NCI-H774 (cell line): ENCODE measurements at places on chromosomes 6 and 20.

DNA sequence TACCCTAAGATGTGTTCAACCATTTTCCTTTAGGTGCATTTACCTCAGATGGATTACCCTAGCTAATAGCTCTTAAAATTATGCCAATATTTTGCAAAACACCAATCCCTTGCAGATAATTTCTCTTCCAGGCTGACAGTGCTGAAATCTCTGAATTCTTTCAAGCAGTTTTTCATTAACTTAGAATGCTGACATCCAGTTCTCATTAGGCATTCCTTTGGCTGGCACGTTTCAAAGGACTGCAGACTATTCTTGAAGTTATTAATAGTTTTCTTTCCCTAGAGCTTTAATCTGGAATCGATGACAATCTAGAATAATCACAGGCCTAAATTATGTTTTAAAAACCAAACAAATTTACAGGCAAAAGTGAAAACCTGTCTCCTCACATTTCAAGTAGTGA is 68.3 kb downstream of the SMLR1 start:
- DNase-seq, result no peak

- no peak for DNase-seq
Measured at GRCh38 chr6:30327232-30327746, 562 bp downstream of the TRIM39 start.

DNA sequence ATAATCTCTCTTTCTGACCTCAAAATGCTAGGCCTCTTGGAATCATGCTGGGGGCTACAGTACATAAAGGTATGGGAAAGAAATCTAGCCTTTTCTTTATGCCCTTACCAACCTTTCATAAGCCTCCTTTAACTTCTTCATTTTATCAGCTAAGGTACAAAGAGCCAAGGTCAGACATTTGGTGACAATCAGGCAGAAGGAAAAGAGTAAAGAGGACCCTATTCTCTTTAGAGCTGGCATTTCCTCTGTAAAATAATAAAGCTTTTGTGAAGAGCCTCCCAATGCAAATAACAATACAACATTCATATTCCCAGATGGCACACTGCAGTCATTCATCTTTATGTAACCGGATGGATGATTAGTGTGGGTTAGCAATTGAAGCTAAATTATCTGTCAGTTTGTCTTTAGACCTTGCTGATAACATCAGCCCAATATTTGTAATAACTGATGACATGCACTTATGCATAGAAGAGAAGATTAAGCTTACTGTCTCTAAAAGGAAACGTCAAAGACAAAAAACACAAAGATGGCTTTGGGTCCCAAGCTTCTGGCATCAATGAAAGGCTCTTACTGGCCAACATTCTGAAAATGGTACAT is 163.1 kb downstream of the IBTK start:
- no peak for DNase-seq

- DNase-seq, result no peak
Measured at GRCh38 chr20:10672624-10673127, 1.1 kb downstream of the JAG1 start.

DNA sequence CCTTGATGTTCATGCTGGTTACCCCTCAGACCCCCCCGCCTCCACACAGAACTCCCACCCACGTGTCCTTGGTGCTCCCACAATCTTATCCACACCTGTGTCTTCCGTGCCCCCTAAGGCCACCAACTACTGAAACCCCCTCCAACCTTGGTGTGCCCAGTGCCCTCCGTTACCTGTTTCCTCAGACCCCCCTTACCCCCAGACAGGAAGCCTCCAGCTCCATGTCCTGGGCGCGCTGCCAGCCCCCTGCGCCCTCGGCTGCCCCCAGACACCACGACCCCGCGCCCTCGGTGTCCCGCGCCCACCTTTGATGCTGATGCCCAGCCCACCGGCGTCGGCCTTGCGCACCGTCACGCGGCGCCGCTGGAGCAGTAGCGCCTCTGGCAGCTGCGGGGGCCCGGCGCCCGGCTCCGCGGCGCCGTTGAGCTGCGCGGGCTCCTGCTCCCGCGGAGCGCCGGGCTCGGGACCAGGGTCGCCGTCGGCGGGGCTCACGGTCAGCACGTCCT is 504 bp downstream of the SNTA1 start:
- DNase-seq, result no peak

DNA sequence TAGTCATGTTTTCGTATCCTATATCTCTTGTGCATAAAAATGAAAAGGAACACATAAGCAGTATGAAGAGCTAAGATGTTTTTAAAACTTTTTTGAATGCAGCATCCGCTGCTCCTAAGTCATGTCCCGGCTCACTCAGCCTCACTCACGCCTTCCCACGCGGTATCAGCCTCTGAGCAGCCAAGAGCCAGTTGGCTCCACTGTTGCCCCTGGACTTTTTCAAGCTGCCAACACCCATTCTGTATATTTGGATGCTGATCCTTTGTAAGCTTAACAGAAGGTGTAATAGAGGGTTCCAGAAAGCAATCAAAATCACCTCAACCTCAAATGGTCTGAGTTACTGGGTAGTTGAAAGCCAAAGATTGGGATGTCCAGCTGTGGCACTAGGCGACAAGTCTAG is 139.3 kb downstream of the TTLL2 start:
- DNase-seq, result no peak

- peak; percentile 80 for DNase-seq
Measured at GRCh38 chr20:63626424-63627128, at the start of gene GMEB2. TSS of gene GMEB2 (minus strand) at chr20:63627101. CDS start at chr20:63619397, 7,704 bp downstream.

GRCh38 chr6:1609041-1609647 is 571 bp upstream of the FOXC1 start:
- peak; percentile 67 for DNase-seq

DNA sequence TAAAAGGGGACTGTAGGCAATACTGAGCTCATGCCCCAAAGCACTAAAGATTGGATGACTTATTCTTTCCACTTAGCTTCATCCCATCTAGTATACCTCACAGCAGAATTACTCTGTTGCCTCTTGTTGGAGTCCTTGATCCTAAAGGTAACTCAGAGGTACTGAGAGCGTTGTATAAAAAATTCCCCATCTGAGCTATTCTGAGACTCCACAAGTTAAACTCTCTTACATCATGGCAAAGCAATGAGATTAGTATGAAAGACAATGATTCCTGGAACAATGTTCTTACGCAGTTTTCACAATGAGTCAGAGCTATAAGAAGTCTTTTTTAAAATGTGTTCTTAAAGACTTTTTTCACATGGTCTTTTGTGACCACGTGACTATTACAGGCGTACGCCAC is 370.1 kb downstream of the ADGRB3 start:
- DNase-seq, result no peak

DNA sequence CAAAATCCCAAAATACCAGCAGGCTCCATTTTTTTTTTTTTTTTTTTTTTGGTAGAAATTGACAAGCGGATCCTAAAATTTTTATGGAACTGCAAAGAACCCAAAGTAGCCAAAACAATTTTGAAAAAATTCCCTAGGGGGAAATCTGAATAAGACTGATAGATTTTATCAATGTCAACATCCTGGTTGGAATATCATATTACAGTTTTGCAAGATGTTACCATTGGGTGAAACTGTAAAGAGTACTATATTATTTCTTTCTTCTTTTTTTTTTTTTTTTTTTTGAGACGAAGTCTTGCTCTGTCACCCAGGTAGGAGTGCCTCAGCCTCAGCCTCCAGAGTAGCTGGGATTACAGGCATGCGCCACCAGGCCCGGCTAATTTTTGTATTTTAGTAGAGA is 29.4 kb upstream of the BEND3 start:
- no peak for DNase-seq

DNA sequence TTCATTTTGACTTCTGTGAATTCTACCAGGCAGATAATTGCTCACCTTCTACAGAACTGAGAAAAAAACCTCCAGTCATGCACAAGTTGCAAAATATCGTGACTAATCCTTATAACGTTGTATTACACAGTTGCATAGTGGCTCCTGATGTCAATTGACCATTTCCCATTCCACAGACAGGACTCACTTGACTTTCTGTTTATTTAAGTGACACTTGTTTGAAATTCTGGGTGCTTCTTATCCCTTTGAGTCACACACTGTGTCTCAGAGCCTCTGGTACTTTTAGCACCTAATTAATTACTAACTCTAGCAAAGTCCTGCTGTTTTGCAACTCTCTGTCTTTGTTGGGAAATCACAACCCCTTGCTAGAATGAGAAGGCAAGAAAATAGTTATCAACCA is 16.2 kb upstream of the RSPO3 start:
- DNase-seq, result no peak

GRCh38 chr6:29702519-29703103 is 20.6 kb upstream of the HLA-F start:
- DNase-seq, result no peak

GRCh38 chr6:31567531-31568370 is 4.3 kb upstream of the LTA start:
- no peak for DNase-seq

- DNase-seq, result no peak
Measured at GRCh38 chr6:139392794-139393193, 18.3 kb upstream of the CITED2 start.

- peak; percentile 44 for DNase-seq
Measured at GRCh38 chr20:35344354-35344837, 52.2 kb upstream of the FAM83C start.
